ENCODE measurements at places on chromosomes 16 and 17. TPM values are rescaled to one million over a fixed set of nuclear protein-coding genes. Genes with fewer than 3 reads are reported as not detected.

- no peak overlapping the region for H3K27ac ChIP-seq
- H3K4me3 ChIP-seq, result no peak overlapping the region
- H3K36me3 ChIP-seq, result peaks cover 4% of the 10 kb centered on the region
- H3K27me3 ChIP-seq, result no peaks in the 10 kb centered on the region
Observed at GRCh38 chr16:89695875-89696669, 5.4 kb downstream of the SPATA2L start.

DNA sequence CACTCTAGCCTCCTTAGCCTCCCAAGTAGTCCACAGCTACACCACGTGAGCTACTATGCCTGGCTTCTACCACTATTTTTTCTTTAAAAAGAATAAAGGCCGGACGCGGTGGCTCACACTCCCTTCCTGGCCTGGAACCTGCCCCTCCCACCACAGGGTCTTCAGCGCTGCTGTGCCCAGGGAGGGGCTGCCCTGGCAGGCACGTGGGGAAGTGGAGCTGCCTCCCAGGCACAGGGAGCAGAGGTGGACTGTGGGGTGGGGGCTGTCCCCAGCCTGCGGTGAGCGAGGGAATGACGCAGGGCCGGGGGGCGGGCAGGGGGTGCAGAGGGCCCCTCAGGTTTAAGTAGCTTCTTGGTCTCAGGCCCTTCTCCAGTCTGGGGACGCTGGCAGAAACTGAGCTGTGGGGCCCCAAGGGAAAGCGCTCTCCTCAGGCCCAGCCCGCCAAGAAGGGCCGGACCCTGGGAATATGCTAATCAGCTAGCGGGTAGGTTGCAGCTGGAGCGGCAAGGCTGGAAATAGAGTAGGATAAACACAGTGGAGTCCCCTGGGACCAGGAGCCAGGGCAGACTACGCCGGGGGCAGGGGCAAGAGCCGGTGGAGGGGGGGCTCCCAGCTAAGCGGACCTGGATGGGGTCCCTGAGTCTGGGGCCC is 46.8 kb downstream of the TIMM22 start:
- H3K4me1 ChIP-seq, result peaks cover 59% of the 10 kb centered on the region
- no peaks in the 10 kb centered on the region for H3K27me3 ChIP-seq
- peak; percentile 87 for DNase-seq
- H3K4me3 ChIP-seq, result no peak overlapping the region
- peaks cover 13% of the 10 kb centered on the region for H3K36me3 ChIP-seq
- H3K27ac ChIP-seq, result peak overlapping the region; percentile 82

DNA sequence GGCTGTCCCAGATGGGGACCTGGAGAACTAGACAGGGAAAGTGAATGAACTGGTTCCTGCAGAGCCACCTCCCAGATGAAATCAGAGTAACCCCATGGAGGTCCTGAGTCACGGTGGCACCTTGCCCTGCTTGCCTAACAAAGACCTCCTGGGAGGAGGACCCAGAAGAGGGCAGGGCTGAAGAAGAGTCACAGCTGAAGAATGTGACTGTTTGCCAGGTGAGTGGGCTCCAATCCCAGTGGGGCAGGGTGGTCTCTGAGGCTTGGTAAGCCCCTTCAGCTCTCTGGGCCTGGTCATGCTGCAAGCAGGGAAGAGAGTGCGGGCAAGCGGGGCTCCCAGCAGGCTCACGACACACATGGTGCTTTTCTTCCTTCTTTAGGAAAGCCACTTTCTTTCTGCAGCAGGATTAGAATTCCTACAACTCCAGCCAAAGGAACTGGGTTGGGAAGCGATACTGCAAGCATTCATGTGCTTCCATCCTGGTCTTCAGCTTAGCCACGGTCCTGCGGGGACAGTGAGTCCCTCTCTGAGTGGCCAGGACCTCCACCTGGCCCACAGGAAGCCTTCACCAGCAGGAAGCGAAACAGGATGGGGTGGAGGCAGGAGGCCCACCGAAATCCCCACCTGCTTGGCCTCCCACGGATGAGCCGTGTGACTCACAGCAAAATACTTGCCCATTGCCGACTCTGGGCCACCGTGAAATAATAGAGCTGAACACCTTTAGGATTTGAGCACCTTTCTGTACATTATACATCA is 4.3 kb downstream of the C16orf74 start:
- peaks cover 4% of the 10 kb centered on the region for H3K4me1 ChIP-seq
- peaks cover 9% of the 10 kb centered on the region for H3K27me3 ChIP-seq
- H3K36me3 ChIP-seq, result no peaks in the 10 kb centered on the region
- H3K4me3 ChIP-seq, result no peak overlapping the region
- H3K27ac ChIP-seq, result no peak overlapping the region

- DNase-seq, result no peak
- peaks cover 6% of the 10 kb centered on the region for H3K36me3 ChIP-seq
- H3K27ac ChIP-seq, result no peak overlapping the region
- H3K4me3 ChIP-seq, result no peak overlapping the region
Observed at GRCh38 chr17:4536742-4537411, 18.3 kb downstream of the MYBBP1A start.

- peaks cover 69% of the 10 kb centered on the region for H3K4me1 ChIP-seq
- no peak for DNase-seq
- no peaks in the 10 kb centered on the region for H3K27me3 ChIP-seq
- peak overlapping the region; percentile 27 for H3K27ac ChIP-seq
Observed at GRCh38 chr16:88780142-88781062, 4.6 kb downstream of the PIEZO1 start.

DNA sequence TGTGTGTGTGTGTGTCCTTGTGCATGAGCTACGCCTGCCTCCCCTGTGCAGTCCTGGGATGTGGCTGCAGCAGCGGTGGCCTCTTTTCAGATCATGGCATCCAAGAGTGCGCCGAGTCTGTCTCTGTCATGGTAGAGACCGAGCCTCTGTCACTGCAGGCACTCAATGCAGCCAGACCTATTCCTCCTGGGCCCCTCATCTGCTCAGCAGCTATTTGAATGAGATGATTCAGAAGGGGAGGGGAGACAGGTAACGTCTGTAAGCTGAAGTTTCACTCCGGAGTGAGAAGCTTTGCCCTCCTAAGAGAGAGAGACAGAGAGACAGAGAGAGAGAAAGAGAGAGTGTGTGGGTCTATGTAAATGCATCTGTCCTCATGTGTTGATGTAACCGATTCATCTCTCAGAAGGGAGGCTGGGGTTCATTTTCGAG is 22.5 kb downstream of the STAT5A start:
- H3K4me3 ChIP-seq, result no peak overlapping the region
- H3K27ac ChIP-seq, result no peak overlapping the region
- H3K4me1 ChIP-seq, result peaks cover 7% of the 10 kb centered on the region
- peaks cover 26% of the 10 kb centered on the region for H3K36me3 ChIP-seq

DNA sequence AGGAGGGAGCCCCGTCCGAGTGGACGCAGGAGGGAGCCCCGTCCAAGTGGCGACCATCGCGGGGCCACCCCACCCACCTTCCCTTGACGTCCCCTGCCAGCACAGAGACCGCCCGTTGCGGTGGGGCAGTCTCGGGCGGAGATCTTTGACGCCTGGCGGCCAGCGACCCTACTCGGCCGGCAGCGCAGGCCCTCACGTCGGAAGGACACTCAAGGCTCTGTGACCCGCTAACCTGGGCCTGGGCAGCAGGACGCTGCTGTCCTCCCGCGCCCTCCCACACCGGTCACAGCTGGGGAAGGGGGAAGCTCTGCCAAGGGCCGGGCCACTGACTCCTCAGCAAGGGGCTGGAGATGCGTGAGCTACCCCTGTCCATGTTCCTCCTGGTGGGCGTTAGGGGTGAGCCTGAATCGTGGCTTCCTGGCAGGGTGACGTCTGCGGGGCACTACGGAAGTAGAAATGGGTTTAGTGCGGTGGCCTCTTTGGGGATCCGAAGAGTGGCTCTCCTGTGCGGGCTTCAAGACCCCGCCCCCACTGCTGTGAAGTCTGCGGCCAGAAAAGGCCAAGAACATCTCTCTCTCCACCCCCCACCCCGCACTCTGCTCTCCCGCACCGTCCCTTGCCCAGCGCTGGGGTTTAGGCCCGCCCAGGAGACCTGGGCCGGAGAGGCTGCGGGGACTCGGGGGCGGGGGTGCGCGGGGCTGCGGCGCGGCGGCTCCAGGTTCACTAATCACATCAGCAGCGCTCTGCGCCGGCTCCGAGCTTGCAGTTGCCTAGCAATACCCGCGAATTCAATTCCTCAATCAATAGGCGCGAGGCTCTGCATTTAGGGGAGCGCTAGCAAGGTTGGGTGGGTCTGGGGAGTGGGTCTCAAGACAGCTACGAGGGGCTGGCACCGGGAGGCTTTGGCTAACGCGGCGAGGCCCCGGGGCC is 5.8 kb downstream of the CBX8 start:
- no peak overlapping the region for H3K4me3 ChIP-seq
- H3K4me1 ChIP-seq, result peaks cover 24% of the 10 kb centered on the region

GRCh38 chr17:53270936-53271335 is 551.8 kb upstream of the KIF2B start:
- no peaks in the 10 kb centered on the region for H3K27me3 ChIP-seq
- no peak overlapping the region for H3K27ac ChIP-seq
- H3K4me1 ChIP-seq, result peaks cover 7% of the 10 kb centered on the region

DNA sequence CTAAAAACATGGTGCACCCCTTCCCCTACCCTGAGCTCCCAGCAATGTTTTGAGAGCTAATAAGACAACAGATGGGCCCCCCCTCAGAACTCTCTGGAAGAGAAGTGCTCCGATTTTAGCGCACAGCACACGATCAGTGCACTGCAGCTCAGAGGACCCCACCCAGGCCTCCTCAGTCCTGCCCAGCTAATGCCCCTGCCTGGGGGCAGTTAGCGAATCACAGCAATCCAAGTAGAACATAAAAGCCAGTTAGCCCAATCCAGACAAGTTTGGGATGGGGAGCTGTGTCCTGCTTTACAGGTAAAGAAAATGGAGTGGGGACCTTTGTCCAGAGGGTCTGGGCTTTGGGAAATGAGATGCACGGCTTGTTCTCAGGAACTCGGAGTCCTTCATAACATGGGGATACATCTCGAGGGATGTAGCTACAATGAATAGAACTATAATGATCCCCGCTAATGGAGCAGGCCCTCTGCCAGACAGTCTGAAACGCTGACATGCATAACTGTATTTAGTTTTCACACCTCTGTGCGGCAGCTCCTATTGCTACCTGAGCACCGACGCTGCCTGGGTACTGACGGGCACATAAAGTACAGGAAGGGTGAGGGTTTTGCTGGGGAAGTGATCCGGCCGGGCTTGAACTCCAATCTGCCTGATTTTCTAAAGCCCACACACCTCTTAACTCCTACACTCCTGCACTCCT is 29.7 kb upstream of the CDC42EP4 start:
- H3K4me3 ChIP-seq, result no peak overlapping the region
- H3K27ac ChIP-seq, result no peak overlapping the region
- no peaks in the 10 kb centered on the region for H3K27me3 ChIP-seq
- H3K36me3 ChIP-seq, result peaks cover 4% of the 10 kb centered on the region
- no peak for DNase-seq

DNA sequence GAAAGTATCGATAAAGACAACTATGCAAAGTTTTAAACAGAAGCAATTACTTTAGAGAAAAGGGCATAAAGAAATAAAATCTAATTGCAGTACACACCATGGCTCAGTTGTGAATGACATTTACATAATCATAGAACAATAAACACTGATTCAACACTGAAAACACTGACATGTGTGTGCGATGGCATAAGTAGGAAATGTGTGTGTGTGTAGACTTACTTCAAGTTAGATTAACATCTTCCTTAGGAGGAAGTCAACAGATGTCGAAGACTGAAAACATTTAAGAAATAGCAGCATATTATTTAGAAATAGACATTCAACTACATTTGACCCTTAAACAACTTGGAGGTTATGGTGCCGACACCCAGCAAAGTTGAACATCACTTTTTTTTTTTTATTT is 172.4 kb downstream of the STX8 start:
- no peak overlapping the region for H3K4me3 ChIP-seq
- H3K4me1 ChIP-seq, result peaks cover 24% of the 10 kb centered on the region
- H3K27me3 ChIP-seq, result no peaks in the 10 kb centered on the region
- peaks cover 3% of the 10 kb centered on the region for H3K36me3 ChIP-seq
- DNase-seq, result no peak

DNA sequence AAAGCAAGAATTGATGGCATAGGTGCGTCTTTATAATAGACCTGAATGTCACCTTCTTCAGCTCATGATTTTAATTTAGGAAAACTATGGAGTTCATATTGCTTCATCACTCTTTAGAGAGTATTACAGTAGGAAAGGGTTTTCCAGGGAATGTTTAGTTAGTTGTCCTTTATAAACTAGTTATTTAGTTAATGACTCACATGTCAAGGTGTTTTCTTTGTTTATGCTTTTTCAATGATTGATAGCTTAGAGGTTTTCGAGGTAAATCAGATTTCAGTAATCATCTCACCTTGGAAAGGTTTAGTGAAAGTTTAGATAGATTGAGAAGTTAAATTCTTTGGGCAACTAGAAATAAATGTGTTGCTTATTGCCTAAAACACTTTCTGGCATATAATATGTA is 9.8 kb downstream of the WSB1 start:
- H3K27ac ChIP-seq, result no peak overlapping the region
- no peak overlapping the region for H3K4me3 ChIP-seq
- no peak for DNase-seq
- H3K27me3 ChIP-seq, result no peaks in the 10 kb centered on the region

- no peak overlapping the region for H3K4me3 ChIP-seq
- H3K36me3 ChIP-seq, result no peaks in the 10 kb centered on the region
- peaks cover 39% of the 10 kb centered on the region for H3K4me1 ChIP-seq
- H3K27me3 ChIP-seq, result no peaks in the 10 kb centered on the region
- no peak for DNase-seq
Observed at GRCh38 chr17:66357037-66357436, 54.6 kb downstream of the PRKCA start.

Gene KCNJ2
- not detected for total RNA-seq

Gene HASPIN
- total RNA-seq, result 2.2 TPM

Gene NOL3
- 31.2 TPM for total RNA-seq

Gene VAT1L
- total RNA-seq, result not detected

Gene TAT
- 0.35 TPM for total RNA-seq

Gene TBC1D16
- 72.7 TPM for total RNA-seq
